ENCODE measurements at places on chromosomes 12 and 14.

GRCh38 chr12:91910871-91911388 is 234.7 kb downstream of the BTG1 start:
- DNase-seq = no peak

DNA sequence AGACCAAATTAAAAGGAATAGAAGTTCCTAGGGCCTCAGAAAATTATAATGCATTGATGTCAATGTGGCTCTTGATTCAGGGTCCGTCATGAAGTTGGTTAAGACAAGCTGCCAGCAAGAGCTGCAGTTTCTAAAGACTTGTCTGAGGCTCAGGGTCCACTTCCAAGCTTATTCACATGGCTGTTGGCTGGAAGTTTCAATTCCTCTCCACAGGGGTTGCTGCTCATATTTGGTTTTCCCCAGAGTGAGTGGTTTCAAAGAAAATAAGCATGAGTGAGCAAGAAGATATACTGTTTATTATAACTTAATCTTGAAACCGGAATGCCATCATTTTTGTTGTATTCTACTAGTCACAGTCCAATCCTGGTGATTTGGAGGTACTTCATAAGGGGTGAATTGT is 1247.4 kb downstream of the LRFN5 start:
- DNase-seq = peak; percentile 29

DNA sequence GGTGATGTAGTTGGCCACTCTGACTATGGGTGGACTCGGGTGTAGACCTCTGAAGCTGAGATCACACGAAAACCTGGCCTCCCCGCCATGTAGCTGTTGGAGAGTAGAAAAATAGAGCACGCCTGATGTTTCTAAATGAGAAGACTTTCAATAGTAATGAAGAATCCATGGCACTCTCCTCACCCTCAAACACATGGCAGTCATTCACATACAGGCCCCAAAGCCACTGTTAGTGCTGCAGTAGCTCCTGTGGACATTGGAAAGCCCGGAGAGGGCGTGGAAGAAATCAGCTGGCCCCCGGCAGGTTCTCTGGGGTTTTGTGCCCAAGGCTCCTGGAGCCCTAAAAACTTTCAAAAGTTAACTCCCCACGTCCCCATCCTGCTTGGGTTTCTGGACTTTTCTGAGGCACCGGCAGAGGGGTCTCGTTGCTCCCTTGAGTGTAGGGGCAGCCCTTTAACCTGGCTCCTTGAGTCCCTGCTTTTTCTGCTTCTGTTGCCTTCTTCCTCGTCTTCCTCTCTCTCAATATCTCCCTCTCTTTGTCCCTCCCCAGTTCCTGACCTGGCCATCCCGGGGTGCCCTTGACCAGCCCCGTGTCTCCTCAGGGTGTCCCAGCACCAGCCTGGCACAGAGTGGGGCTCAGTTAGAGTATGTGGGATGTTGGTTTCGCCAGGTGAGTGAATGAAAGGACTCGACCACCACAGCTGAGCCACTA is 8.3 kb downstream of the MEG3 start:
- DNase-seq = no peak

DNA sequence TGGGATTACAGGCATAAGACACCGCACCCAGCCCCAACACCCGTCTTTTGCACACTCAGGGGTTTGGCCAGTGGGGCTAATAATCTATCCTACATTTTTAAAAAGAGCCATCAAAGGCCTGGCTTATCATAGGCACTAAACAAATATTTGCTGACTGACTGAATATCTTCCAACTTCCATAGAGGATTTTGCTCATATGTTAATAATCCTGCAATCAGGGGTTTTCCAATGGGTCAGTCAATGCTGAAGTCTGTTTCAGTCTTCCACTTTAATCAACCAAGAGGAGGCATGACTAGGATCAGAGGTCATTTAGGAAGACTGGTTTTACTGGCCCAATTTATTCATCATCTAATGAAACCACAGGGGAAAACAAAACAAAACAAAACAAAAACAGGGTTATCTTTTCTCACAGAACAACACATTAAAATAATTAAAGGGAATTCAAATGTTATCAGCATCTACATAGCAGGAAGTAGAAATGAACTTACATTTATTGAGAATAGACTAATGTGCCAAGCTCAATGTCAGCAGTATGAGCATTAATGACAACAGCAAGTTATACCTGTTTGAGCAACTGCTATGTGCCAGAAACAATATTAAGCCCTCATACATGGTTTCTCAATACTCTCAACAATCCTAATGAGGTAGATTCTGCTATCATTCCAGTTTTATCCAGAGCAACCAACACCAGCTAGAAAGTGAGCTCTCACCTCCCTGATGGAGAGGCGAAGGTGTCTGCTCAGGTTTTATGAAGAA is 372.2 kb downstream of the EGLN3 start:
- DNase-seq = no peak

- DNase-seq = no peak
Observed at GRCh38 chr12:48291511-48291910, 59.2 kb downstream of the ZNF641 start.

DNA sequence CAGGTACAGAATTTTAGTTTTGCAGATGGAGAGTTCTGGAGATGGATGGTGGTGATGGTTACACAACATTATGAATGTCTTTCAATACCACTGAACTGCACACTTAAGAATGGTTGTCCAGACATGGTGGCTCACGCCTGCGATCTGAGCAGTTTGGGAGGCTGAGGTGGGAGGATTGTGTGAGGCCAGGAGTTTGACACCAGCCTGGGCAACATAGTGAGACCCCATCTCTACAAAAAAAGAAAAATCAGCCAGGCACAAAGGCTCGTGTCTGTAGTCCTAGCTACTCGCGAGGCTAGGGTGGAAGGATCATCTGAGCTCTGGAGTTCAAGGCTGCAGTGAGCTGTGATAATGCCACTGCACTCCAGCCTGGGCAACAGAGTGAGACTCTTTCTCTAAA is 8.1 kb upstream of the USP30 start:
- no peak for DNase-seq

DNA sequence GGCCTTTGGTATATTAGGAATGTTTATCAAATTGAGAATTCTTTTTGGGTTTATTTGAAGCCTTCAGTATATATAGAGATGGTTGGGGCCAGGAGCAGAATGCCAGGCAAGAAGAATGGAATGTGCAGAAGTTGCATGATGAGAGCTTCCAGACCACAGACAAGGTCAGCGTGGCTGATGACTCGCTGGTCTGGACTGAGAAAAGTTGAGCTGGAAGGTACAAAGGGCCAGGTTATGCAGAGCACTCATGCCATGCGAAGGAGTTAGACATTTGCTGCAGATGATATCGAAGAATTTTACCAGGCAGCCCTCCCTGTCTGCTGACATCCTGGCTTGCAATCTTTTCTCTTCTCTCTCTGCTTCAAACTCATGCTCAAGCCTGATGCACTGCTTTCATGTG is 196.2 kb upstream of the ARHGAP5 start:
- DNase-seq = peak; percentile 97

DNA sequence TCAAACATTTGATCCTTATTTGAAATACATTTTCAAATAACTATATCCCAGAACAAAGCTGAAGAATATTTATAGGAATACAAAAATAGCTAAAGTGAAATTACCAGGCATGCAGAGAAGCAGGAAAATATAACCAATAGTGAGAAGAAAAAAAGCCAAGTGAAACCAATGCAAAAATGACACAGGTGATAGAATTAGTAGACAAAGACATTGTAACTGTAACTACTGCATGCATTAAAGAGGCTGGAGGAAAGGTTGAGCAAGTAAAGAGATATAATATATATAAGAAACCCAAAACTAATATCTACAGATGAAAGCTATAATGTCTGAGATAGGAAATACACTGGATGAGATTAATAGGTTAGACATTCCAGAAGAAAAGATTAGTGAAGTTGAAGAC is 49.2 kb upstream of the PRPF39 start:
- DNase-seq = no peak

- DNase-seq = no peak
Observed at GRCh38 chr12:47024463-47024862, 55.0 kb upstream of the PCED1B start.

- no peak for DNase-seq
Observed at GRCh38 chr12:8951744-8952143, 2.3 kb upstream of the M6PR start.

DNA sequence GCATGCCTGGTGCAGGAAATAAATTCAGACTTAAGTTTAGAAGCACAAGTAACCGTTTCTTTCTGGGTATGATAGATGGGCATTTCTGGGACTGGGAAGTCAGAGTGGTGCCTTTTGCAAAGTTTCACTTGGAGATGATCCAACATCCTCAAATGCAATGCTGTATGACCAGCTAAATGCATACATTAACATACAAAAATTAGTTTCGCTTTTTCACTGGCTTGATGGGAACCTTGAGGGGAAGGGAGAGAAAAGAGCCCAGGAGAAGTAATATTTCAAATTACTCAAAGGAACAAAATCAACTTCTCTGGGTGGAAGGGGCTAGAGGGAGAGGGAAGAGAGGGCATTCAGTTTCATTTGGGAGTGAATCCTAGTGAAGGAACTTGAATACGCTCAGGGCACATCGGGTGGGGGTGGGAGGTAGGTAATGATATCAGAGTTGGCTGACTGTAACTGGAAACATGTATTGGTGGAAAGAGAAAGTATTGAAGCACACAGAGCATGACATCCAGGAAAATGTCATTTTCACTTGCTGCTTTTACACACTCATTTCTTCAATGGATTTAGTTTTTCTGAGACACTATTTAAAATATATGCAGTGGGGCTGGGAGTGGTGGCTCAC is 175.5 kb downstream of the PTPRO start:
- no peak for DNase-seq

- no peak for DNase-seq
Observed at GRCh38 chr12:14970473-14970872, 2.4 kb upstream of the PDE6H start.

GRCh38 chr12:64237382-64237781 is 15.3 kb upstream of the KICS2 start:
- DNase-seq = no peak

- peak; percentile 85 for DNase-seq
Observed at GRCh38 chr12:89067421-89068187, 284.7 kb downstream of the DUSP6 start.

GRCh38 chr12:95218150-95219133 is 835 bp downstream of the VEZT start:
- peak; percentile 76 for DNase-seq

- DNase-seq = peak; percentile 77
Observed at GRCh38 chr12:32183650-32184049, 77.0 kb downstream of the BICD1 start.

DNA sequence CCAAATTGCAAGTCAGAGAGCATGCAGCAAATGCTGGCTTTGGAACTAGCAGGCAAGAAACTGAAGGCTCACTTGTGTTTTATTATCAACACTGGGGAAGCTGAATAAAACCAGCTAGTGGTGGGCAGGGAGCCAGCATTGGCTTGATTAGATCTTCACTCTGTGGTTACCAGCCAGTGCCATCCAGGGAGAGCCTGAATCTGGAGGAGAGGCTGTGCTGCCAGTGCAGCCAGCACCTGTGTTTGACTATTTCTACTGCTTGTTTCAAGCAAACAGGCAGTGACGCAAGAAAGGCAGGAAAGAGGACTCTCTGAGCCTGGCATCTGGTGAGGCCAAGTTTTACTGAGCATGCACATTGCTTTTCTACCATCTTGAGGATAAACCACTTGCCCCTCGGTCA is 247.0 kb downstream of the PHLDA1 start:
- DNase-seq = no peak
